ENCODE measurements at places on chromosomes 5 and 9.

- DNase-seq, result no peak
Observed at GRCh38 chr5:52777186-52777585, 10.5 kb upstream of the ITGA1 start.

- no peak for DNase-seq
Observed at GRCh38 chr9:74920944-74921626, 31.6 kb downstream of the C9orf40 start.

- no peak for DNase-seq
Observed at GRCh38 chr5:2370626-2371418, 380.7 kb downstream of the IRX2 start.

DNA sequence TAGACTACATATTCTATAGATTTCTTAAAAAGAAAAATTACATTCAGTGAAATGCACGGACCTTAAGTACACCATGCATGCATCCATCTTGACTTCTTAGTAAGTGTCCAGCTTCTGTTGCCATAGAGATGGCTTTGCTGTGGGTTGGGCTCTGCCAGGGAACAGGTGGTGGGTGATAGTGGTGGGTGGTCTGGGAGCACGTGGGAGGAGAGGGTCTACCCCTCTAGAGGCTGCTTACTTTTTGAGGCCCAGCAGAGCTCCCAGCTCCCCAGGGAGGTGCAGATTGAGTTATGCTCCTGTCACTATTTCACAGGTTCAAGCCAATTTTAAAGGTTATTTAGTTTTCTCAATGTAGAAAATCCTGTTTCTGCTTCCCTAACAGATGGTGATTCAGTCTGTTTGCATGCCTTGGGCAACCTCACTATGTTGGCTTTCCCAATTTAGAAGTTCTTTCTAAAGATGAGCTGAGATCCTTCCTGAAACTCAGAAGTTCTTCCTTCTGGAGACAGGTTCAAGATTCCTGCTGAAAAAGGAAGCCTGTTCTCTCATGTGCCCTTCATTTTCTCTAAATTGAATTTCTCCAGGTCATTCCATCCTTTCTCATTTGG, 107.4 kb upstream of the LHFPL2 start:
- DNase-seq, result no peak

DNA sequence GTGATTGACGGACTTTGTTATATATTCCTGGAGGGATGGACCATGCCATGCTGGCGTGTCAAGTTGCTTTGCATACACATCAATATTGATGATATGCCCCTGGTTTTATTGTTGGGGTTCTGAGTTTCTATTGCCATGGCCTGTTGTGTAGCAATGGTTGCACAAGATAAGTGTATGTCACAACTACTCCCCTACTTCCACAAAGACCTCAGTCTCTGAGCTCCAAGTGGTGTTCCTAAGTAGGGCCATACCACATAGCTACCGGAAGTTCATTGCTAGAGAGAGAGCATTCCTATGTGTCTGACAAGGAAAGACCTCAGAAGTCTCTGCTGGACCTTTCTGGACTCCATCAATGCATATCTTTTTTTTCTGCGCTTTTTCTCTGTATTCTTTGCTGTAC, 19.8 kb downstream of the TXNDC8 start:
- DNase-seq, result no peak

DNA sequence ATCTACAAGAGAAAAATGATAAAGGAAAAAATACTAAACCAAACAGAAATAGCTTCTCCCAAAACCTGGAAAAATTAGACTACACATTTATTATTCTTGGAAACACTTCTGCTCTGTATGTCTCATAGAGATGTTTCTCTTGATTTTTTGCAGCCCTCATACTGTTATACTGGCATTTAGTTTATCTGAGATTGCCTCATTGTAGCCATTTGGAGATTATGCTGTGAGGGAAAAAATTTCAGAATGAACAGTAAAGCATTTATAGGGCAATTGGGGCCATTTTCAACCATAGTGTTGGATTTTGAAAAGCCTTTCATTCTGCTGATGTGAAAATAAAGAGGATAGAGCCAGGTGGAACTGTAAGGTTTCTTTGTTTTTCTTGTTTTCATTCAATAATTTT, 441.8 kb upstream of the RIOK2 start:
- DNase-seq, result no peak

GRCh38 chr9:124290053-124290591, 32.4 kb downstream of the NEK6 start:
- DNase-seq, result no peak

DNA sequence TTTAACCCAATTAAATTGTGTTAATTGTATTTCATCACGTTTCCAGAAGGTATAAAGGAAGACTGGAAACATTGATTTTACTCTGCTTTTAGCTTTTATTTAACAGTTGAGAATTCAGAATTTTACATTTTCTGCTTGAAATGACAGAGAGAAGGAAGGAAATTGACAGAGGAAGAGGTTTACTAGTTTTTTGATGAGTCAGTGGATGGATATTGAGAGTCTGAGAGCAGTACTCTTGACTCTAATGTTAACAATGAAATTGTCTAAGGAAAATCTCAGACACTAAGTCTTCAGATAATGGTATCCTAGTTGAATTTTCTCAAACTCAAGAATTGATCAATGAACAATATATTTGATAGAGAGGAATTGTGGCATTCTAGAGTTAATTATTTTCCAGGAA, 60.6 kb downstream of the IPO11 start:
- DNase-seq, result no peak

- peak; percentile 26 for DNase-seq
Observed at GRCh38 chr9:5629312-5630080, 589 bp downstream of the RIC1 start.

GRCh38 chr5:42168091-42168670, 243.1 kb downstream of the FBXO4 start:
- no peak for DNase-seq

GRCh38 chr9:37399336-37399735, 23.2 kb upstream of the GRHPR start:
- DNase-seq, result no peak

DNA sequence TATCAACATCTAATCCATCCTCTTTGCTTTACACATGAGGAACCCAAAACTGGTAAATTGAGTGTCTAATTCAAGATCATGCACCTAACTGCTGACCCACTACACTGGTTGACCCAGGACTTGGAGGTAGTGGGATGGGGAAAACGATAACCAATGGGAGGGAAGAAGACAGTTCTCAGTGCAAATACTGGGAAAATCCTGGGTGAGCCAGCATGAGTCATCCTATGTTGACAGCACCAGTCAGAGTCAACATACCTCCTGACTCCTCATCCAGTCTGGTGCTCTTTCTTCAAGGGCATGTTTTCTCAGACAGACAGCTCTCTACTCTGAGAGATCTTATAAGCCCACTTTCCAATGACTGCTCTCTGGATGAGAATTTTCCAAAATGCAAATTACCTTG, 232.8 kb upstream of the PTGER4 start:
- DNase-seq, result no peak

- DNase-seq, result peak; percentile 50
Observed at GRCh38 chr5:31664566-31664965, 25.6 kb downstream of the PDZD2 start.

- peak; percentile 66 for DNase-seq
Observed at GRCh38 chr5:138488481-138488945, 23.2 kb downstream of the EGR1 start.

GRCh38 chr5:9537223-9538141, 8.4 kb downstream of the SEMA5A start:
- DNase-seq, result no peak

DNA sequence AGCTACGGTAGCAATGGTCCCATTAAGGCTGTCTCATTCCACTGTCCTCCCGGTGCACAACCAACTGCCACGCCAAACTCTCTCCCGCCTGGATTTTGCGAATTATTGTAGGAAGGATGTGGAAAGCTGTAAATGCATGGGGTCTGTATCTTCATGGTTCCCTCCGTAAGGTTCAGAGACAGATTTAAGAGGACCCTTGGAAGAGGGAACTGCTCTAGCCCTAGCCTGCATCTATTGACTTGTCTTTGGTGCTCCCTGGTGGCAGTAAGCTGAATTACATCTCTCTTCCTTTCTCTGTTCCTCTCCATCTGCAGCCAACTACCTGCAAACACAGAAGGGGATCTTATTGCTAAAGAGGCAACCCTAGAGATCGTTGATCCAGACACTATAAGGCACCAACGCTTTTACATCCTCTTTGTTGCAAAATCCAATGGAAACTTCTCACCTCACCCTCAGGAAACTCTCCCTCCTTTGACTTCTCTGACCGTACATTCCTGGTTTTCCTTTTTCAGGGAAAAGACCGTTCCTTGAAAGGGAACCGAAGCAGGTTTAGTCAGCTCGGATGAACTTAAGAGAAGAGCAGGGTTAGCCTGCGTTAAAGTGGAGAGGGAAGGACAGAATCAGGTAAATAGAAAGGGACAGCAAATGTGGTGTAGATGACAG, 11.9 kb downstream of the CAPSL start:
- peak; percentile 61 for DNase-seq

DNA sequence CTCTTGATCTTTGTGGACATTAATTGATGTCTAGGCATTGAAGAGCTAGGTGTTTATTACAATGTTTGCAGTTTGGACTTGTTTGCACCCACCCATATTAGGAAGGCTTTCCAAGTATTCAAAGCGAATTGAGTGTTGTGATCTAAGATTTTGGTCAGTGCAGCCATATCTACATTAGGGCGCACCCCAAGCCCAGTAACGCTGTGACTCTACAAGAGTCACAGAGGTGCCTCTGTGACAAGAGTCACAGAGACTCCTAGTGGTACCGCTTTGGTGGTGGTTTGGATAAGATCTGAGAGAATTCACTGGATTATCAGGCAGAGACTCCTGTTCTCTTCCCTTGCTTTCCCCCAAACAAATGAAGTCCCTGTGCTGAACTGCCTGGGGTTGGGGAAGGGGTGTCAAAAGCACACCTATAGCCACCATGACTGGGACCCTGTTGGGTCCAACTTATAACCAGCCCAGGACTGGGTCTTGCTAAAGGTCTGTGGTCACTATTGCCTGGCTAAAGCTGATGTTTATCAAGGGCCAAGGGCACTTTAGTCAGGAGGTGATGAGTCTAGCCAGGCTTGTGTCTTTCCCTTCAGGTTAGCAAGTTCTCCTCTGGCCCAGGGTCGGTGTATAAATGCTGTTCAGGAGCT, 114.1 kb upstream of the RIOK2 start:
- peak; percentile 4 for DNase-seq

GRCh38 chr5:141914199-141914743, 9.4 kb upstream of the DELE1 start:
- DNase-seq, result peak; percentile 66

DNA sequence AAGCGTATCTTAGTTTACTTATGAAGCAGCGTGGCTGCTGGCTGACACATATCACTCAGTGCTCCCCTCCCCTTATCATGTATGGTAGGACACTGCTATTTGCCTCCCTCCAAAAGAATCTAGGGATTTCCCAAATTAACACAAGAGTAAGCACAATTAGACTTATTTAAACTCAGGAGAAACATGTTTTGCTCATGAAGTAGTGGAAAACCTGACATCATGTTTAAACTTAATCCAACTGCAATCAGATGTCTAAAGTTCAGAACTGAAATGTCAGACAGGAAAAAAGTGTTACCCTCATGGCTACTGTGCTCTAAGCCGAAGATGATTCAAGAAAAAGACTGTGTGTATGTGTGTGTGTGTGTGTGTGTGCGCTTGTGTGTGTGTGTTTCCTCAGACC, 324.1 kb upstream of the TNC start:
- no peak for DNase-seq
